ENCODE measurements at places on chromosomes 4 and X. TPM values are rescaled to one million over a fixed set of nuclear protein-coding genes. Genes with fewer than 3 reads are reported as not detected.

Gene IBSP
- total RNA-seq: under 0.01 TPM

Gene THOC2
- total RNA-seq: 72.3 TPM

Gene FGF2
- total RNA-seq: 9.1 TPM

Gene CITED1
- 3.2 TPM for total RNA-seq

Gene MBNL3
- 2.2 TPM for total RNA-seq

Gene INPP4B
- total RNA-seq: 4.7 TPM

Gene IGFBP7
- total RNA-seq: 42.0 TPM

Gene FAM53A
- total RNA-seq: 2.0 TPM

Gene KIAA1210
- under 0.01 TPM for total RNA-seq

Gene SHROOM2
- total RNA-seq: 17.9 TPM

Gene RELL1
- total RNA-seq: 26.3 TPM

Gene TLR10
- total RNA-seq: 0.74 TPM

Gene POU4F2
- not detected for total RNA-seq

Gene KCTD8
- total RNA-seq: 2.5 TPM

Gene EPGN
- 0.49 TPM for total RNA-seq

Gene CPE
- total RNA-seq: 349 TPM

Gene TBC1D8B
- total RNA-seq: 0.49 TPM

Gene CSAG3
- not detected for total RNA-seq

Gene PDCL2
- not detected for total RNA-seq

Gene COX7B2
- total RNA-seq: not detected

Gene BANK1
- under 0.01 TPM for total RNA-seq

Gene SNX25
- total RNA-seq: 33.2 TPM

Gene TDO2
- not detected for total RNA-seq

Gene C4orf51
- total RNA-seq: not detected

Gene MAPK10
- 163 TPM for total RNA-seq

Gene RAB9B
- total RNA-seq: 33.2 TPM

Gene NPY1R
- total RNA-seq: 129 TPM

Data from temporal lobe (tissue), 4 donors.